ENCODE measurements at places on chromosomes 5 and 9.
A peak's percentile ranks its signal among the peaks of the same experiment; 100 is the strongest.

DNA sequence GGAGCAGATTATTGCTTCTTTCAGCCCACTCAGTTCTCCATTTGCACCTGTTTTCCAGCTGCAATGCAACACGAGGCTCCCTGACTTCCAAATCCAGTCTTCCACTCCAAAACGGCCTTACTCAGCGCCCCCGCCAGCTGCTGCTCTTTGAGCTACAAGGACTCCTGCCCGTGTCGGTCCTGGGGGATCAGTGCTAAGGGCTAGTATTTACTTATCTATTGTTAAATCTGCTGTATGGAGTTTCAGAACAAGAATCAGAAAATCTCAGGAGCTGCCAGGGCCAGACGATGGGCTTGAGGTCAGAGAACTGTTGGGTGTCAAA is 44.1 kb downstream of the OR2V1 start:
- no peak for DNase-seq

- DNase-seq = peak; percentile 48
Observed at GRCh38 chr9:69971643-69972449, 71.8 kb upstream of the MAMDC2 start.

DNA sequence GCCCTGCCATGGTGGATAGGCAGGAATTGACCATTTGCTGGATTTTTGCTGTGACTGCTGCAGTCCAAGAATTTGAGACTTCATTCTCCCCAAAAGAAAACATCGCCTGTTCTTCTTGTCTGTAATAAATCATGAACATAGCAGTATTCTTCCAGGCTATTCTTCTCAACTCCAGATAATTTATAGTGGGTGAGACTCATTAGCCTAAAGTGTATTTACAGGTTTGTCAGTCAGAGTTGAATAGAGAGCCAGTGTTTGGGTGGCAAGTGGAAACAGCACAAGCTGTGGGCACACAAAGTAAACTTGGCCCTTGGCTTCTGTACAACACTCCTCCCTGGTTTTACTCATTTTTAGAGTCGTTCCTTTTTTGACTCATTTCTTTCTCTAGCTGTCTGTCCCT is 128.2 kb upstream of the VCAN start:
- no peak for DNase-seq

DNA sequence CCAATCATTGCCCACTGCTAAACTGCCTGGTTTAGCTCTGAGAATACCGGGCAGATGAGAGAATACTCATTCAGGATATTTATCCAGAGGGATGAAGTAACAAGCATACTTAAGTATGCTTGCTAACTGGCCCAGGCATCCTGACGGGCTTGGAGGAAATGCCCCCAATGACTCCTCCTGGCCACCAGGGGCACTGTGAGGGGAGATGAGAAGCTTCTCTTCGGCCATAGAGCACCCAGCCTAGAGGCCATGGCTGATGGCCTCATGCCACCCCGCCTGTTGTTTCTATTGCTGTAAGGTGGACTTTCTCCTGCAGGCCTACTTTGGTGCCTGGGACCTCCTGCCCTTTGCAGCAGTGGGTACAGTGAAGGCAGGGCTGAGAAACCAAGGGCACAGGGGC is 134.5 kb upstream of the FSTL4 start:
- no peak for DNase-seq

DNA sequence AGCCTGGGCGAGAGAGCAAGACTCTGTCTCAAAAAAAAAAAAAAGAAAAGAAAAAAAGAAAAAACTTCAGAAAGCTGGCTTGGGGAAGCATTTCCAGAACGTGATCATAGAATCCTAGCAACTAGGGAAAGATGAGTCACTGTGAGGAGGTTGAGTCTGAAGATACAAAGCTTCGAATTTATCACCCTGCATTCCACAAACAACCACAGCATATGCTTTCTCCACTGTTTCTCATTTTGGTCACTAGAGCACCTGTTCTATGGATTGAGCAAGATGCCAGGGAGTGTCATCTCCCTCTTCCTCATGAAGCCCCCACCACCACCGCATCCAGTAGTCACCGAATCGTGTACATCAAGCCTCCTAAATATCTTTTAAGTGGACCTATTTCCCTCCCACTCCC is 37.9 kb downstream of the SEMA5A start:
- peak; percentile 53 for DNase-seq

- no peak for DNase-seq
Observed at GRCh38 chr5:74618106-74618505, 22.4 kb downstream of the ENC1 start.

DNA sequence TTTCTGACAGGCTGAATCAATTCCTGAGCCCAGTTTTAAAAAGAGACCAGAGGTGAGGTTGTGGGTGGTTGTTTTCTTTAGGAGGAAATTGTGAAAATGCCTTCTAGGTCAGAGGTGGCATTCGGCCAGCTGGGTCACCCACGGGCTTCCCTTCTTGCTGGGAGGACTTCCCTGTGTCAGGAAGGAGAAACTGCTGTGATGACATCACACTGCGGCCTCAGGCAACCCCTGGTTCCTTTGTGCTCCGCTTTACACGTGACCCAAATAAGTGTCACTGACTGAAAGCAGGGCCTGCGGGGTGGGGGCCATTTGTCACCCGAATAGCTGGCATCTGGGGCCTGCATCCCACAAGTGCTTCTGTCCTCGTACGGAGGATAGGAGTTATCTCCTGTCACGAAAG is 39.7 kb downstream of the FABP6 start:
- no peak for DNase-seq

DNA sequence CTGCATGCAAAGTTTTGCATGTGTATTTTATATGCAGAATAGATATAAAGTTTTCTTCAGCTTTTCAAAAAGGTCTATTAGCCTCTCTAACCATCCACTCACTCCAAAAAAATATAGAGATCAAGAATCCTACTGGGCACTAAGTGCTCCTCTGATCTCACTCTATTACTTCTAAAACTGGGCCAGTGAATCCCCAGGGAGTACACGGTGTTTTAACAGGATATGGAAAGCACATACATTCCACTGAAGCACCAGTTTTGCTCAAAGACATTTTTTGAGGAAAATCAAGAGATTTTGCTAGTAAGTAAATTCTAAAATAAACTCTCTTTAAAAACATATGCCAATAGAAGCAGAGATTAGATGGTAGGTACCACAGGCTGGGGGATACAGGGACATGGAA is 95.2 kb downstream of the DEPDC1B start:
- DNase-seq = no peak

- no peak for DNase-seq
Observed at GRCh38 chr5:123131551-123132204, 42.6 kb downstream of the PRDM6 start.
